Astrocyte (in vitro differentiated cells and primary cell): ENCODE measurements at places on chromosomes 2 and 18. TPM values are rescaled to one million over a fixed set of nuclear protein-coding genes. Genes with fewer than 3 reads are reported as not detected.

Gene LYG1
- 1.1 and 1.3 TPM in 2 replicates for total RNA-seq

Gene OLA1
- 94.6 and 104 TPM in 2 replicates for total RNA-seq

Gene RAX
- total RNA-seq: not detected in 2 replicates

Gene CRACDL
- 1.8 and 5.7 TPM in 2 replicates for total RNA-seq

Gene KCNG2
- total RNA-seq: 0.16 TPM in 1 of 2 replicates, not detected in the other

Gene IL1RN
- not detected in 2 replicates for total RNA-seq

Gene MGAT5
- 78.6 and 80.2 TPM in 2 replicates for total RNA-seq

Gene GKN2
- not detected in 2 replicates for total RNA-seq

Gene WDR54
- total RNA-seq: 14.8 and 17.5 TPM in 2 replicates

Gene TGFA
- 0.55 and 1.4 TPM in 2 replicates for total RNA-seq

Gene CNDP1
- total RNA-seq: 0.31 TPM in 1 of 2 replicates, not detected in the other

Gene CFAP65
- 0.22 and 0.27 TPM in 2 replicates for total RNA-seq

Gene PRKAG3
- total RNA-seq: not detected in 2 replicates

Gene TCF23
- total RNA-seq: not detected in 2 replicates

Gene IMP4
- total RNA-seq: 65.5 and 78.9 TPM in 2 replicates

Gene MAPRE2
- total RNA-seq: 27.4 and 33.8 TPM in 2 replicates

Gene CTIF
- 93.6 and 101 TPM in 2 replicates for total RNA-seq

Gene CD8B2
- not detected in 2 replicates for total RNA-seq

Gene REG3G
- not detected in 2 replicates for total RNA-seq

Gene SIGLEC15
- total RNA-seq: 0.19 and 0.27 TPM in 2 replicates

Gene RIT2
- not detected in 2 replicates for total RNA-seq

Gene PLB1
- 0.98 and 1.9 TPM in 2 replicates for total RNA-seq

Gene WDR43
- 71.9 and 83.9 TPM in 2 replicates for total RNA-seq

Gene MYO1B
- 95.7 TPM in 2 replicates for total RNA-seq

Gene CPO
- not detected in 2 replicates for total RNA-seq

Gene ESPNL
- total RNA-seq: 0.07 TPM in 1 of 2 replicates, not detected in the other

Gene ST8SIA5
- 0.24 and 0.36 TPM in 2 replicates for total RNA-seq

Gene CRYGD
- not detected in 2 replicates for total RNA-seq

Gene POMC
- total RNA-seq: not detected in 2 replicates

Gene LRP2
- total RNA-seq: 0.79 and 1.00 TPM in 2 replicates

Gene TGOLN2
- total RNA-seq: 86.7 and 90.8 TPM in 2 replicates

Gene DIPK1C
- total RNA-seq: not detected in 2 replicates

Gene RAB6C
- total RNA-seq: 0.09 and 0.14 TPM in 2 replicates

Gene CHRNG
- not detected in 2 replicates for total RNA-seq

Gene ANKAR
- 3.1 and 3.6 TPM in 2 replicates for total RNA-seq

Gene GAL3ST2
- total RNA-seq: not detected in 2 replicates

Gene ALK
- total RNA-seq: 0.16 and 0.46 TPM in 2 replicates

Gene LAMA1
- 17.4 and 18.3 TPM in 2 replicates for total RNA-seq

Gene MALL
- 0.19 and 0.36 TPM in 2 replicates for total RNA-seq

Gene SPC25
- 0.60 and 1.6 TPM in 2 replicates for total RNA-seq

Gene LGALSL
- total RNA-seq: 12.4 and 14.0 TPM in 2 replicates

Gene DPP4
- 5.3 and 6.7 TPM in 2 replicates for total RNA-seq

Gene CMPK2
- 32.5 and 38.6 TPM in 2 replicates for total RNA-seq

Gene POU3F3
- total RNA-seq: 0.09 TPM in 1 of 2 replicates, not detected in the other

Gene CD226
- total RNA-seq: 0.07 and 0.12 TPM in 2 replicates

Gene KCNK3
- total RNA-seq: 1.9 and 2.3 TPM in 2 replicates

Gene DUSP19
- total RNA-seq: 3.1 and 3.7 TPM in 2 replicates

Gene RNF152
- total RNA-seq: 68.7 and 73.9 TPM in 2 replicates

Gene HS1BP3
- total RNA-seq: 20.7 and 21.0 TPM in 2 replicates

Gene MAP3K19
- total RNA-seq: not detected in 2 replicates

Gene COLEC11
- not detected in 2 replicates for total RNA-seq

Gene FAM110C
- 0.60 and 1.4 TPM in 2 replicates for total RNA-seq

Gene CREG2
- 0.11 TPM in 1 of 2 replicates, not detected in the other for total RNA-seq

Gene GKN1
- not detected in 2 replicates for total RNA-seq

Gene STAT1
- total RNA-seq: 377 and 447 TPM in 2 replicates

Gene PTMA
- total RNA-seq: 396 and 469 TPM in 2 replicates
